ENCODE measurements at places on chromosomes 3 and 15. TPM values are rescaled to one million over a fixed set of nuclear protein-coding genes. Genes with fewer than 3 reads are reported as not detected.

The FBXL22 gene
- not detected for total RNA-seq

The GPR160 gene
- 5.8 TPM for total RNA-seq

The ANKUB1 gene
- not detected for total RNA-seq

The RTP4 gene
- total RNA-seq = 2.0 TPM

The SEMA5B gene
- total RNA-seq = not detected
